ENCODE measurements at places on chromosomes 3 and 15.

DNA sequence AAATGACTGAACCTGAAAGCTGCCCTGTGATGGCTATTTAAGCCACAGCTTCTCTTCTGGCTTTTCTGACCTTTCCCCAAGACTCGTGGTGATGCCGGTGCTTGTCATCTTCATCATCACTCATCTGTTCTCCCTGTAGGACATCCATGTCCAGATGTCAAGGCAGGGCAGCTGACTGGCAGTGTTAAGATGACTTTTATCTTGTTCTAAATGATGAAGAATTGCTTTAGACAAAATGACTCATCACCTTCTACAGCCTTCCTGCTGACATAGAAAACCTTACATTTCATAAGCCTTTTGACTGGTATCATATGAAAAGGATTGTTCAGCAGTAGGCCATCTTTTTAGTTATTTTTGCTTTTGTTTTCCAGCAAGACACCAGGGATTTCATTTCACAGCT is 67.0 kb upstream of the GPR149 start:
- DNase-seq = no peak

GRCh38 chr3:86162521-86162920 is 828.4 kb downstream of the VGLL3 start:
- DNase-seq = no peak

DNA sequence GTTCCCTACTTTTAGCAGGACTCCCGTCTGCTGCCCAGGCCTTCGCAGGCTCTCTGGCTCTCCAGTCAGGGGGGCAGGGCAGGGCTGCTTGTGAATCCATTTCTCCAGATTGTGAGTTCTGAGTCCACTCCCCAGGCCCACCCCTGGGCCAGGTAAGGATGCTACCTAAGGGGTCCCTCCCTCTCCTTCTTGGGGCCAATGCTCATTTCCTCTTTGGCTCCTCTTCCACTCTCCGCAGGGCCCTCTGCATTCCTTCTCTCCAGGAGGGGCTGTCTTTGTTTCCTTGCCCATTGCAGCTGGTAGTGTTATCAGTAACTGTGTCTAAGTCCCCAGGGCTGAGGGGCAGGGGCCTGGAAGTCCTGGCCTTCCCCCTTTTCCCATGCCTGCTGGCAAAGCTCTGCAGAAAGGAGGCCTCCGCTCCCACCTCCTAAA is 13.0 kb upstream of the CACNA2D2 start:
- no peak for DNase-seq

DNA sequence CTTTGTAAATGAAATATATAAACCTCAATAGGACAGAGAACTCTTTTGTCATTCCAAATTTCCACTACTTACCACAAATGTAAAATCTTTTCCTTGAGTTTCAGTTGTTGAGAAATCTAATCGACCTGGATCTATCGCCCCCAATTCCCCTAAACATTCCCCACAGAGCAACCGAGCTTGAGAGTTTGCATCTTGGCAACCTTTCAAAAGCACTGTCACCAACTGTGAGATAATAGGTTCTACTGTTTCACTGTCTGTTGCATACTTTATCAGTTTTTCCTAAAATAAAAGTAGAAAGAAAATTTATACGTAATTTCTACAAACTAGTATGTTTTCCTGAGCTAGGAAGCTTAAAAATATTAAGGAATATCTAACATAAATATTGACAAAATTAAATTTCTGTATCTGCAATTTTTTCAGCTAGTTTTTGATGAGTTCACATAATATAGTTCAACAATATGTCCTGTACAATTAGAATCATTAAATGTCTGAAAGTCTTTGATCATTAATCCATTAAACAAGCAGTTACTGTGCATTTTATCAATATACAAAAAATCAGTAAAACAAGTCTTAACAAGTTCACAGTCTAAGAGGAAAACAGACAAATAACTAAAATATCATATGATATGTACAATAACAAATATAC is 54.5 kb downstream of the ATR start:
- no peak for DNase-seq

DNA sequence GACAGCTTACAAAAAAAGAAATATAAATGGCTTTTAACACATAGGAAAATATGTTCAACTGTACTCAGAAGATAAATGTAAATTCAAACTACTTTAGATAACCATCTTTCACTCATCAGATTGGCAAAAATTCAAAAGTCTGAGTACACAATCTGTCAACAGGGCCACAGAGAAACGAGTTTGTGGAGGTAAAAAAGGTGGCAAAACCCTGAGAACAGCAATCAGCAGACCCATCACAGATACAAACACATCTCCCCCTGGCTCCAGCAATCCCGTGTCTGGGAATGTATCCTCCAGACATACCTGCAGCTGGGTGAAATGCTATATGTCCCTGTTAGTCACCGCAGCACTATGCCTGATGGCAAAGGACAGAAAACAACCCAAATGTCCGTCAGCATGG is 149.5 kb downstream of the OSBPL10 start:
- DNase-seq = no peak

DNA sequence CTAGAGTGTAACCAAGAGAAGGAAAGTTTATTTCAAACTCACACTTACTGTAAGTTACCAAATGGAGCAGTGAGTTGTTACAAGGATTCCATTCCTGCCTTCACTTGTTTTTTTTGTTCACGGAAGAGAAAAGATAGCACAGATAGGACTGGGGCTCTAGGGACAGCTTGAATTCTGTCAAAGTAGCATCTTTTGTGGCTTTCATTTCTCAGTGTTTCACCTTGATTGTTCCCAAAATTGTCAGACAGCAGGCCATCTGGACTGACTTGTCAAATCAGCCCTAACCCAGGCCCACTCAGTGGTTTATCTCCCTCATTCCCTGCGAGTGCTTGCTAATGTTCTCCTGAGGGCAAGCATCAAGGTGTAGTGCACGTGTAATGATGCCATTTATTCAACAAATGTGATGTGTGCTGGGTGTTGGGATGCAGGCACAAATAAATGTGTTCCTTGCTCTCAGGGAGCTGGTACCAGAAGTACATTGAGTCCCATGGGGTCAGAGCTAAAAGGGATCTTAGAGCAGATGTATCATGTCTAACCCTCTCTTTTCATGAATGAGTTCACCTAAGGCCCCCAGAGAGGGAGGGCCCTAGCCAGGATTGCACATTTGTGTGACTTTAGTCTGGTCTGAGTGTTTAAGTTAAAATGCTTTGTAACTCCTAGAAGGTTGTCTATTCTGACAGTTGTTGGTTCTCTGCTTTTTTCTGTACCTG is 49.1 kb downstream of the PDHB start:
- no peak for DNase-seq

- DNase-seq = no peak
Observed at GRCh38 chr3:16831846-16832245, 52.9 kb upstream of the PLCL2 start.

GRCh38 chr3:12328132-12328836 is 39.4 kb downstream of the PPARG start:
- DNase-seq = no peak

DNA sequence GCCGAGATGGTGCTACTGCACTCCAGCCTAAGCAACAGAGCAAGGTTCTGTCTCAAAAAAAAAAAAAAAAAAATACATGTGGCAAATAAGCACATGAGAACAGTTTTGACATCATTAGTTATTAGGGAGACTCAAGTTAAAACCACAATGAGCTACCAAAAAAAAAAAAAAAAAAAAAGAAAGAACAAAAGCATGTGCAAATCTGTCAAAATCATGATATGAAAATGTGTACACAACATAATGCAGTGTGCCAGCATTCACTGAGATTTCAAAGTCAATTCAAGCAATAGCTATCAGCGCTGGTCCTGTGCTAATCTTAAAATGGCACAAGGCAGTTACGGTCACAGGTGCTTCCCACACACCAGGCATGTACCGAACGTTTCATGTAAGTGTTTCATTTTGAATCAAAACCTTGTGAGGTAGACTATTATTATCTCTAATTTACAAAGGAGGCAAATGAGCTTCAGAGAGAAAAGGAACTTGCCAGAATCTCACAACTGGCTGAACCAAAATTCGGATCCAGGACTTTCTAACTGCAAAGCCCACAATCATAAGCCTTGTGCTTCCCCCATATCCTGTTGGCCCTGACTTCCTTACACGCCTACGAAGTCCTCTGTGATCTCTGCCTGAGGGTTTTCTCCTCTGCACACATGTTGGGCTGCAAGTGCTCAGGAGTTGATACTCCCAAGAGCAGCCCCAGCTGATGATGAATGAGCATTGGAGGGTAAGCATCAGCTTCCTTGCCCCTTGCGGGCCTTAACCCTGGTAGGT is 200.1 kb upstream of the PROK2 start:
- DNase-seq = peak; percentile 21

DNA sequence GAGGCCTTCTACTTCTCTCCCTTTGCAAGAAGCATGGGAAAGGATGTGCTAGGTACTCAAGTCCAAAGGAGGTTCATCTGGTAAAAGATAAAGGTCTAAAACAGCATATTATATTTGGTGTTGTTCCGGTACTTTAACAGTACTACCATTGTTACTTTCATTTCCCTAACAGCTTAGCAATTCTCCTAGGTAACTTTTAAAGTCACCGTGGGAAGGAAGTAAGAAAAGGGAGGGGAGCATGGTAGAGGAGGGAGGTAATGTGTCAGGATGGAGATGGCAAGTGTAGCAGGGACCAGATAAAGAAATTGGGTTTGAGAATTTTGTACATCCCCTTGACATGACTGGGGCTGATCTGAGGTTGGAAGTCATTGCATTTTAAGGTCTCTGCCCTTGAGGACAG is 89.4 kb upstream of the SKOR1 start:
- no peak for DNase-seq
